ENCODE measurements at places on chromosomes 6 and 20.
A peak's percentile ranks its signal among the peaks of the same experiment; 100 is the strongest.

DNA sequence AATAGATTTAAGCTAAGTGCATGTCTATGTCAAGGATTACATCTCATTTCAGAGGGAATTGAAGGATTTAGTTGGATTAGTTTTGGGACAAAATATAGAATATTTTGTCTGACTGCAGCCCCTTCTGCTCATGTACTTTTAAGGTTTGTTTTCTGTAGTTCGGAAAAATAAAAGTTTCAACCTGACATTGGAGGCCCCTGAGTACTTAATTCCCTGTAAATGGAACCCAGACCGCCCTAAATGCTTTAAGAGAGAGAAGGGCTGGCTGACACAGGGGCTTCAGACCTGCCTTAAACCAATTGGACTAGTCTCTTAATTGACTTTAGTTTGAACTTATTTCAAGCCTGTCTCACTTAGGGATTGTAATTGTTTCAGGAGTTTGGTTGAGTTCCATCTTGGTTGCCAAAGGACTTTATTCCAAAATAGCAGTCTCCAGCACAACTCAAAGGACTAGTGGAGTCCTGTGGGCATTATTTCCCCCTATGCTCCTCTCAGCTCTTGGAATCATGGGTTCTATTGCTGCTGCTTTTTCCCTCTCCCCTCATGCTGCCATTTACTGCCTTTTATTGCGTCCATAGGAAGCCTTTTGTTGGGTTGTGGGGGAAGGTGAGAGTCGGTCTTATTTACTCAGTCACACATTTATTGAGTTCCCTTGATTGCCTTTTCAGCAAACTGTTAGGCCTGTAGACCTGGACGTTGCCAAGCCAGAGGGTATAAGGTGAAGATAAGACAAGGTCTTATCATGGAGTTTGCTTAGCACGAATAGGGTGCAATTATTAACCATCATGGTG, 14.5 kb downstream of the BRD2 start:
- no peak for DNase-seq

- DNase-seq, result no peak
Measured at GRCh38 chr20:63564036-63564810, 9.8 kb downstream of the HELZ2 start.

DNA sequence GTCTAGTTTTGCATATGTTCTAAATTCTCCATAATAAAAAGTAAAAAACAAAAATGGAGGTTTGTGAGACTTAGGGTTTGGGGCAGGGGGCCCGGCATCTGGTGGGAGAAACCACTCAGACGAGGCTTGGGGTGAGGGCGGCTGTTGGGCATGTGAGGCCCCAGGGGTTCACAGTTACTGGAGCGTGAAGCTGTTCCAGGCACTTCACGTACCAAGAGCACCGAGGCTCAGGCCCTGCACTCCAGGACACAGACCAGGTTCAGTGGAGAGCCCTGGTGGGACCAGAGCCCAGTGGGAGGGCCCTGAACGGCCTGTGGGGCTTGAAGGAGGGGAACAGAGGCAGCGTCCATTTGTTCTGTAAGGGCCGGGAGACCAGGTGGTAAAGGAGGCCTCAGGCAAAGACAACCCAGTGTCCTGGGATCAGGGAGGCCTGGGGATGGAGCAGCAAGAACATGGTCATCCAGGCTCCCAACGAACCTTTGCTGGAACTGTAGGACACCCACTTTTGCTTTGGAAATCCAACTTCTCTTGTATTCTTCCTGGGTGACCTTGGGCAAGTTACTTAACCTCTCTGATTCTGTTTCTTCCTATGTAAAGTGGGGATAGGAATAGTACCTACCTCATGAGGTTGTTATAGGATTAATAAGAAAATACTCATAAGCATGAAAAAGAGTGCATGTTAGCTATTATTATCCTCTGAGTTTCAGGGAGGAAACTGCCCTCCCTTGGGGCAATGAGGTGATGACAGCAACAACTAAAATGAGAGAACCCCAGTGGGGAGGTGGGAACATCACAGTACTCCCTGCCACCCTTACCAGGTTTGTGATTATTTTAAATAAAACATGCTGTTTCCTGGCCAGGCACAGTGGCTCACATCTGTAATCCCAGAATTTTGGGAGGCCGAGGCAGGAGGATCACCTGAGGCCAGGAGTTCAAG, 1.1 kb upstream of the FGD2 start:
- DNase-seq, result no peak

DNA sequence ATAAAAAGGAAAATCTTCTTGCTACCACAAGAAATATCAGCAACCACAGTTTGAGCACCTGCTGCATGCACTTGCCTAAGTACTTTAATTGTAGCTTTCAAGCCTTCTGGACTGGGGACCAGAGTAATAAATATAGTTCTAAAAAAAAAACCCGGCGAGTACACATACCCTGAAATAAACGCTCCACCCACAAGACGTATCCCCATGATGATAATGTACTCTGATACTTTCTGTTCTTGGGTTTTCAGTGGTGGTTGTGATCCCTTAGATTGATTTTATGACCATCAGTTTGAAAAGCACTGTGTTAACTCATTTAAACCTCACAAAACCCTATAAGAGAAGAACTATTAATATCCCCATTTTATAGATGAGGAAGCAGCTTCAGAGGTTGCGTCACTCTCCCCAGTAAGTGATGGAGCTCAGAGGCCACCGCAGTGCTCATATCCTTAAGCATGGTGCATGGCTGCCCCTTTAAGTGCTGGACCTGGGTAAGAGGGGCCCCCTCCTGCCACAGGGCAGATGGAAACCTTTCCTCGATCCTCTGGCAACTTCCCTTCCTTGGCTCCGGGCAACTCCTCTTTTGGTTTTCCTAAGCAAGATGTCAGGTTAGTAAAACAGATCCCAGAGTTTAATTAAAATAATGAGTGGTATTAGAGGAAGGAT, 67.3 kb downstream of the KCNB1 start:
- no peak for DNase-seq

- DNase-seq, result no peak
Measured at GRCh38 chr6:117138920-117139319, 126.4 kb upstream of the VGLL2 start.

GRCh38 chr20:46342451-46343347, 34.4 kb upstream of the CDH22 start:
- DNase-seq, result no peak

GRCh38 chr6:29112135-29112534, 4.3 kb downstream of the OR2J3 start:
- no peak for DNase-seq

- peak; percentile 14 for DNase-seq
Measured at GRCh38 chr6:33126101-33126714, 50.4 kb downstream of the HLA-DPB1 start.

DNA sequence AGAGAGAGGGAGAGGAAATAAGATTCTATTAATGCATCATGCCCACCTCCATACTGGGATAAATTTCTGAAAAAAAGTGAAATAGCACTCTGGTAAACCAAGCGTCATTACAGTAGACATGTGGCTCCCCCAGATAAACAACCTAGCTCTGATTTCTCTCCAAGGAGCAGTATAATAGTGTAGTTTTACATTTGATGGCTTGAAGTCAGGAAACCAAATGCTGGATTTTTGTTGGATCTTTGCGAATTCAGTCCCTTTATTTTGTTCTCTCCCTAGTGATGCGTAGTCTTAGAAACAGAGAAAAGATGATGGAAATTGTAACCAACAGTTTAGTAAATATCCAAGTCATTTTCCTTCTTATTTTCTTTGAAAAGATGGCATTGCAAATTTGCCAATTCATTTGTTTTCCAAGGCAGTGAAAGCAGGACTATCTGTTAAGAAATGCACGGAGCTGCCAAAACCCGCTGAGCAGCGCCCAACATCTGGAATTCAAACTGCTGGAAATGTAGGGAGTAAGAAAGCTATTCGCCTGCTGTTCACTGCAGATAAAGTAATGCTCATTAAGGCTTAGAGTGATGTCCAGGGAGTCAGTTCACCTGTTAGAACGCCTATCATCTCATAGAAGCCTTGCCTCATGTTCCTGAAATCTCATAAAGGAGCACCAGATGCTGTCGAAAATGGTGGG, 85.7 kb upstream of the DOK5 start:
- no peak for DNase-seq

DNA sequence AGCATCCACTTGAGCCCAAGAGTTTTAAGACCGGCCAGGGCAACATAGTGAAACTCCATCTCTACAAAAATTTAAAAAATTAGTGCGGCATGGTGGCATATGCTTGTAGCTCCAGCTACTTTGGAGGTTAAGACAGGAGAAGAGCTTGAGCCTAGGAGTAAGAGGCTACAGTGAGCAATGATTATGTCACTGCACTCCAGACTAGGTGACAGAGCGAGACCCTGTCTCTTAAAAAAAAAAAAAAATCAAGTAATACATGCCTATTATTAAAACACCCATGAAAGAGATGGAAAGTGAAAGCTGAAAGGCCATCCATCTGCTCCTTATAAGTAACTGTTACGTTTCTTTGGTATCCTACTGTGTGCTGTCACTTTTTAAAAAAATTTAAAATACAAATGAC, 66.4 kb downstream of the FKBP5 start:
- DNase-seq, result no peak

DNA sequence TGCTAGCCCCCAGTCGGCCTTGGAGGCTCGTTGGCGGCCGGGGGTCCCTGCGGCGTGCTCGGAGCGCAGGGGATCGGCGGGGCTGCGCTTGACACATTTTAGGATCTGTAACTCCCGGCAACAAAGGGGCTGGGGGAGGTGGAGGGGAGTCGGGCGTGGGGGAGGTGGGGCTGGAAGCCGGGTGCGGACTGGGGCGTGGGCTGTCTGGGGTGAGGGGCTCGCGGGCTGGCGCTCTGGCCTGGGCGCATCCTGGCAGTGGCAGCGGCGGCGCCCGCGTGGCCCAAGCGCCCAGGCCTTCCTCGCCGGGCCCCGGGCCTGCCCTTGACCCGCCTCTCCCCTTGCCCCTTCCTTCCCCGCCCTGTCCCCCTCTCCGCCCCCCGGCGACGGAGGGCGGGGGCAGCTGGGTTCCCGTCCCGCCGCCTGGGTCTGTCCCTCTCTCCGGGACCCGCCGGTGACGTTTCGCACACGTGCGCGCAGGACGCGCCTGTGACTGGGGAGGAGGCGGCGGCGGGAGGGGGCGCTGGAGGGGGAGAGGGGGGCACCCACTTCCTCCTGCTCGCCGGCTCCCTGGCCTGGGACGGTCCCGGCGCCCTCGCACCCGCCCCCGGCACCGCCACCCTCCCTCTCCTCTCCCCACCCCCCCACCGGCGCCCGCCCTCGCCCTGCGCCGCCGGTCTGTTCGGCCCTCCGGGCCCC, 1.5 kb downstream of the E2F3 start:
- DNase-seq, result peak; percentile 12

- DNase-seq, result no peak
Measured at GRCh38 chr6:4774715-4775493, 1.3 kb upstream of the CDYL start.

- DNase-seq, result no peak
Measured at GRCh38 chr20:16203096-16203495, 370.2 kb downstream of the KIF16B start.

DNA sequence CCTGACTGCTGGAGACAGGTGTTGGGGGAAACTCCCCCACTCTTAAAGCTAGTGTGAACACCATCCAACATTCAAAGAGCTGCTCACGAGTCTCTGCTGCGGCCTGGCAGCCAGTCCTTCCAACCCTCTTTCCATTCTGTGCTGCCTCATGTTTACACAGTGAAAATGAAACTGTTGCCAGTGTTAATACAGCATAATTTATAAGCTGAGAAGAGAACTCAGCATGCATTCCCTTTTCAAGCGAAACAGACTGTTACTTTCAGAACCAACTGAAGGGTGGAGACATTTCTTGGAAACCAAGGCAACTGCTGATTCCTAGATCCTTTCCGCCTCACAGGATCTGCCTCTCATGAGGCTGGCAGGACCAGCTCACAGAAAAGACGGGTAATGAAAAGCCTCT, 533.8 kb upstream of the ID4 start:
- peak; percentile 20 for DNase-seq

DNA sequence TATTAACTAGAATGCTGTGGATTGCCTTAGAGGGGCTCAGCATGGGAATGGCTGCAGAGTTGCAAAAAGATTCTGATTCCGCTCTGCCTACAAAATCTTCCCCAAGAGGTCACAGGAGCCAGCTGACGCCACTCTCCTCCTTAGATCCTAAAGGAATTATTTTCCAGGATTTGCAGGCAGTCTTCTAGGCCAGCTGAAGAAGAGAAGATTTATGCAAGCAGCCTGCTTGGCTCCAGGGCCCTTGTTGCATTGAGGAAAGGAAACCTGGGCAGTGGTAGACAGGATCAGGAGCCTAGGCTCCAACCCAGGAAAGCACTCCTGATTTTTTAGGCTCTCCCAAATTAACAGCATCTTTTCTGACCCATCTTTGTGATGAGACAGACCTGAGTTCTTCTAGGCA, 245.8 kb downstream of the PKHD1 start:
- no peak for DNase-seq

GRCh38 chr6:82094166-82094806, 153.3 kb downstream of the IBTK start:
- DNase-seq, result no peak

GRCh38 chr20:53876956-53877355, 193.4 kb downstream of the BCAS1 start:
- DNase-seq, result no peak

DNA sequence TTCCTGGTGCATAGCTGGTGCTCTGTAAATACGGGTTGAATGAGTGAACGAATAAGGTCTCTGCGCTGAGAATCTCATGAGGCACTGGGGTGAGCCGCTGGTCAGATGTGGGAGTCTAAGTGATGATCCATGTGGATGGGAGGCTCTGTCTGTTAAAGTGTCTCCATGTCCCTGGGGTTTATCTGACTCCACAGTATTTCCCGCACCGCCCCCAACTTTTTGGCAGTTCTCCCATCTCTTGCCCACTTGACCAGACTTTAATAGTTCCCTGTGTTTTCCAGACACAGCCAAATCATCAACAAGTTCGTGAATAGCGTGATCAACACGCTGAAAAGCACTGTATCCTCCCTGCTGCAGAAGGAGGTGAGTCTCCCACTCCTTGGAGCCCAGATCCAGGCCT, 9.9 kb downstream of the BPIFA2 start:
- DNase-seq, result no peak

GRCh38 chr20:25532971-25533391, 52.4 kb downstream of the NINL start:
- no peak for DNase-seq

DNA sequence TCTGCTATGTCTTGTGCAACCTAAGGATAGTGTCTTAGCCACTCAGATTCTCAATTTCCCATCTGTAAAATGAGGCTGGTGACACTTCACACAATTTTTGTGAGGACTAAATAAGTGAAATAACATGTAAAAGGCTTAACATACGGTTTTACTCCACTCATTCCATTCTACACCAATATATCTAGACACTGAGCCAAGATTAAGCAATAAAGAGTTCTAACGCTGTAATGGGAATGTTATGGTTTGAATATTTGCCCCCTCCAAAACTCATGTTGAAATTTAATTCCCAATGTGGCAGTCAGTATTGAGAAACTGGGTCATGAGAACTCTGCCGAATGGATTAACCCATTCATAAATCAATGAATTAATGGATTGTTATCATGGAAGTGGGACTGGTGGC, 301.0 kb downstream of the HACE1 start:
- DNase-seq, result no peak

GRCh38 chr6:86715676-86716075, 221.7 kb upstream of the HTR1E start:
- DNase-seq, result no peak

- DNase-seq, result no peak
Measured at GRCh38 chr6:145247692-145248419, 487.5 kb downstream of the EPM2A start.

- DNase-seq, result no peak
Measured at GRCh38 chr6:96330884-96331283, 190.7 kb upstream of the UFL1 start.

- no peak for DNase-seq
Measured at GRCh38 chr6:63797721-63798120, 162.1 kb downstream of the PHF3 start.
